ENCODE measurements at places on chromosomes 11 and 22. TPM values are rescaled to one million over a fixed set of nuclear protein-coding genes. Genes with fewer than 3 reads are reported as not detected.
A peak's percentile ranks its signal among the peaks of the same experiment; 100 is the strongest.

- no peaks in the 10 kb centered on the region for H3K27me3 ChIP-seq
- no peak overlapping the region for H3K27ac ChIP-seq
- DNase-seq: no peak
- H3K4me1 ChIP-seq: peaks cover 11% of the 10 kb centered on the region
- no peak overlapping the region for H3K4me3 ChIP-seq
These were observed 32.2 kb upstream of the PLET1 start for GRCh38 chr11:112292785-112293407.

DNA sequence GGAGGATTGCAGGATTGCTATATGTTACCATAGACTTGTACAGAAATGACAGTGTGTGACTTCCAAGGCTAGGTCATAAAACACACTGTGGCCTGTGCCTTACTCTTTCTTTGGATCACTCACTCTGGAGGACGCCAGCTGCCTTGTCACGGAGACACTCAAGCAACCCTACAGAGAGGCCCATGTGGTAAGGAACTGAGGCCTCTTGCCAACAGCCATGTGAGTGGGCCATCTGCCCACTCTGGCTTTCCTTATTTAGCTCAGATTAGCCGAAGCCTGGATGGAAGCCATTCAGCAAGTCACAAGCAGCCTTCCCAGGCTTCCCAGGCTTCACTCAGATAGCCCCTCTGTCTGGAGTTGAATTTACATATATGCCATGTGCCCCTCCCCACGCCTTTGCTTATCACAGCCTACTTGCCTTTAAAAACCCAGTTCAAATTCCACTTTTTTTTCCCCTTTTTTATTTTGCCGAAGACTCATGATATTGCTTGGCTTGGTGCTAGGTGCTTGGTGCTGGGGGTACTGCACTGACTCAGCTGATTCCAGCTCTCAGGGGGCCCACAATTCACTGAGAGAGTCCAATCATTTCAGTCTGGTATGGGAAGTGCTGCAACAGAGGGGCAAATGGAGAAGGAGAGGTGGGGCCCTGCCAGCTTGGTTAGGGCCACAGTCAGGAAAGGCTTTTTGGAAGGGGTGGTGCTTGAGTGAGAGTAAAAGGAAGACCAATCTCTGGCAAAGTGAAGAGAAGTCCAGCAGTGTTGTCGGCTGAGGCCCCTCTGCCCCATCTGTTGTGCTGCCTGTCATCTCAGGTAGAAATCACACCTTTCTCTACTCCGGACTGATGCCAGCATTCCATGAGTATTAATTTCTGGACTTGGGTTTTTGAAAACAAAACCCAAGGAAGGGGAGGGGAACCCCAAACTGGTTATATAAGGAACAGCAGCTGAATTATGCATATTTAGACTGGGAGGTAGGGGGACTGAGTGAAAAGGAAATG is 14.5 kb upstream of the P4HA3 start:
- DNase-seq: no peak
- peaks cover 1% of the 10 kb centered on the region for H3K4me1 ChIP-seq
- no peak overlapping the region for H3K4me3 ChIP-seq
- no peak overlapping the region for H3K27ac ChIP-seq
- no peaks in the 10 kb centered on the region for H3K36me3 ChIP-seq
- peaks cover 20% of the 10 kb centered on the region for H3K27me3 ChIP-seq

DNA sequence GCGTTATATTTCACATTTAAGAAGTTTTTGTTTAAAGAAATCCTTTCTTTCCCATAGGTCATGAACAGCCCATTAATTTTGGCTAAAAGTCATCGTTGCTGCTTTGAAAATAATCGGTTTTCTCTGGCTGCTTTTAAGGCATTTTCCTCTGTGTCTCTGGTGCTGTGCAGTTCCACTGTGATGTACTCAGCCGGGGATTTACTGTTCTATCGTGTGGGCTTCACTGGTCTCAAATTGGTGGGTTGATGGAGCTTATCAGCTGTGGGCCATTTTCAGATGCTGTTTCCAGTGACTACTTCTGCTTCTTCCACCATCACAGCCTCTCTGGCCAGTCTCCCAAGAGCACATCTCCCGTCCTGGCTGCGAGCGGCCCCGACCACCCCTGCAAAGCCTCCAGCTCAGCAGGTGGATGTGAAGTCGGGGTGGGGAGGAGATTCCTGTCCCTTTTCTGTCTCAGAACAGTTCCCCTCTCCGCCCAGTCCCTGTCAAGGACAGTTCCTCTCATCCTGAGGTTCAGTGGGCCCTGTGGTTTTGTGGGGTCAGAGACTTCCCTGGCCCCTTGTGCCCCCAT is 20.3 kb downstream of the IFITM10 start:
- H3K27ac ChIP-seq: no peak overlapping the region
- peaks cover 69% of the 10 kb centered on the region for H3K4me1 ChIP-seq
- H3K36me3 ChIP-seq: no peaks in the 10 kb centered on the region

- H3K4me1 ChIP-seq: no peaks in the 10 kb centered on the region
- H3K36me3 ChIP-seq: no peaks in the 10 kb centered on the region
- H3K27me3 ChIP-seq: no peaks in the 10 kb centered on the region
- DNase-seq: no peak
- H3K4me3 ChIP-seq: no peak overlapping the region
These were observed 151.6 kb downstream of the FAT3 start for GRCh38 chr11:92376146-92376599.

- peak overlapping the region; percentile 19 for H3K27ac ChIP-seq
- peaks cover 88% of the 10 kb centered on the region for H3K36me3 ChIP-seq
- no peak for DNase-seq
- peaks cover 12% of the 10 kb centered on the region for H3K4me1 ChIP-seq
- no peak overlapping the region for H3K4me3 ChIP-seq
- H3K27me3 ChIP-seq: no peaks in the 10 kb centered on the region
These were observed 42.3 kb downstream of the RNF141 start for GRCh38 chr11:10498426-10499250.

DNA sequence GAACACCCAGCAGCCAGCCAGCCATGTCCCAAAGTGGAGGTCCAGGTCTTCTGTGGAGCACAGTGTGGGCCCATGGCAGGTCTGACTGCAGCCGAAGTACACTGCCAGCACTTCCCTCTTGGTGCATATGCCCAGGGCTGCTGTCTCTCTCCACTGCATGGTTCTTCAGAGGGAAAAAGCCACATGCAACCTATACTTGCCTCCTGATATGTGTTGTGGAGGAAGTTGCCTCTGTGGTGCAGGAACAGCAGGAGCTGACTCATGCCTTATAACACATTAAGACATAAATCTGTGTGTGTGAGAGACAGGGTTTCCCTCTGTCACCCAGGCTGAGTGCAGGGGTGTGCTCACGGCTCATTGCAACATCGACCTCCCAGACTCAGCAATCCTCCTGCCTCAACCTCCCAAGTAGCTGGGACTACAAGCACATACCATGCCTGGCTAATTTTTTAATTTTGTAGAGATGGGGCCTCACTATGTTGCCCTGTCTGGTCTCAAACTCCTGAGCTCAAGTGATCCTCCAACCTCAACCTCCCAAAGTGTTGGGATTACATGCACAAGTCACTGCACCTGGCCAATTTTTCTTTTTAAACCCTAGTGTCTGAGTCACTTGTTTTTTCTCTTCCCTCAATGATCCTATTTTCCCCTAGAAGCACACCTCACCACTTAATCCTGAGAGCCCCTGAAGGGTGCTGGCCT is 98.8 kb downstream of the MPPED2 start:
- no peaks in the 10 kb centered on the region for H3K4me1 ChIP-seq
- peaks cover 17% of the 10 kb centered on the region for H3K27me3 ChIP-seq
- no peak overlapping the region for H3K4me3 ChIP-seq
- H3K27ac ChIP-seq: no peak overlapping the region
- no peak for DNase-seq

DNA sequence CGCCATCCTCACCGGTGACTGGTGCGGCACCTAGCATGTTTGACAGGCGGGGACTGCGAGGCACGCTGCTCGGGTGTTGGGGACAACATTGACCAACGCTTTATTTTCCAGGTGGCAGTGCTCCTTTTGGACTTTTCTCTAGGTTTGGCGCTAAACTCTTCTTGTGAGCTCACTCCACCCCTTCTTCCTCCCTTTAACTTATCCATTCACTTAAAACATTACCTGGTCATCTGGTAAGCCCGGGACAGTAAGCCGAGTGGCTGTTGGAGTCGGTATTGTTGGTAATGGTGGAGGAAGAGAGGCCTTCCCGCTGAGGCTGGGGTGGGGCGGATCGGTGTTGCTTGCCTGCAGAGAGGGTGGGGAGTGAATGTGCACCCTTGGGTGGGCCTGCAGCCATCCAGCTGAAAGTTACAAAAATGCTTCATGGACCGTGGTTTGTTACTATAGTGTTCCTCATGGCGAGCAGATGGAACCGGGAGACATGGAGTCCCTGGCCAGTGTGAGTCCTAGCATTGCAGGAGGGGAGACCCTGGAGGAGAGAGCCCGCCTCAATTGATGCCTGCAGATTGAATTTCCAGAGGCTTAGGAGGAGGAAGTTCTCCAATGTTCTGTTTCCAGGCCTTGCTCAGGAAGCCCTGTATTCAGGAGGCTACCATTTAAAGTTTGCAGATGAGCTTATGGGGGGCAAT is 1.1 kb downstream of the NEAT1 start:
- no peaks in the 10 kb centered on the region for H3K27me3 ChIP-seq
- H3K36me3 ChIP-seq: peaks cover 21% of the 10 kb centered on the region
- peak overlapping the region; percentile 98 for H3K4me3 ChIP-seq

DNA sequence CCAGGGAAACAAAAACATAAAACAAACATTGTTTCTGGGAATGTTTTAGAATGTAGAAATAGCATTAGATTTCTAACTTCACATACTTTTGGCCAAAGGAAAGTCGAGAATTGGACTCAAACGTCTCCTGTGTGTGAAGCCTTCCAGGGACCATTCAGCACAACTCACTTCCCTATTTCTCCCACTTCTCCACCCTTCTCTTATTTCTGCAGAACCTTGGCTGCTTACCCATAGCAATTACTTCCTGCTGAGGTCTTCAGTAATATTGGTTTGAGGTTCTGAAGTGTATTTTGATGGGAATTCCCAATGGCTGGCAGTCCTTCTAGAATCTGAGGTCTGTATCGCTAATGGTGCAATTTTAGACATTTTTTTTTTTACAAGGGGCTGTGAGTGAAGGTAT is 158.3 kb upstream of the SNX19 start:
- no peaks in the 10 kb centered on the region for H3K27me3 ChIP-seq
- no peaks in the 10 kb centered on the region for H3K4me1 ChIP-seq
- DNase-seq: no peak
- no peak overlapping the region for H3K4me3 ChIP-seq
- H3K36me3 ChIP-seq: no peaks in the 10 kb centered on the region
- H3K27ac ChIP-seq: no peak overlapping the region

DNA sequence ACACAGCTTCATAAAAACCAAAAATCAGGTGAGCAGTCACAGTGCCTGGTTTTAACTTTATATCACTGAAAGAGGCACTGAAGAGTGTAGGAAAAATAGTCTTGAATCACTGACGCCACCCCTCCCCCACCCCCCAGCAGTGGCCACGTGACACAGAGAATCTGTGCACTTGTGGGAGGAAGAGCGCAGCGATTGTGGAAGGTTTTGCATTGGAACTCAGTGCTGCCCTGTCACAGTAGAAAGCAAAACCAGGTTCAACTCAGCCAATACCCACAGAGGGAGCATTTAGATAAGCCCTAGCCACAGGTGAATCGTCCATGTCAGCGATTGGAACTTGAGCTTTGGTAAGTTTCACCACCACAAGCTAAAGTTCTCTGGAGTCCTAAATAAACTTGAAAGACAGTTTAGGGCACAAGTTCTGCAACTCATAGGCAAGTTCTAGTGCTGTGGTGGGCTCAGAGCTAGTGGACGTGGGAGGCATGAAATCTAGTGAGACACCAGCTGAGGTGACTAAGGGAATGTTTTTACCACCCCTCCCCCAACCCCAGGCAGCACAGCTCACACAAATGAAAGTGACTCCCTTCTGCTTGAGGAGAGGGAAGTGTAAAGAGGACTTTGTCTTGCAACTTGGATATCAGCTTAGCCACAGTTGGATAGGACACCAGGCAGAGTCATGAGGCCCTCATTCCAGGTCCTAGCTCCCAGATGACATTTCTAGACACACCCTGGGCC is 13.3 kb downstream of the OR52B2 start:
- no peak overlapping the region for H3K4me3 ChIP-seq
- peaks cover 7% of the 10 kb centered on the region for H3K27me3 ChIP-seq
- peaks cover 1% of the 10 kb centered on the region for H3K36me3 ChIP-seq
- no peaks in the 10 kb centered on the region for H3K4me1 ChIP-seq

The SAA1 gene
- total RNA-seq: not detected

All from naive thymus-derived CD8-positive, alpha-beta T cell (primary cell).